ENCODE measurements at places on chromosomes 1 and 21.
A peak's percentile ranks its signal among the peaks of the same experiment; 100 is the strongest.

DNA sequence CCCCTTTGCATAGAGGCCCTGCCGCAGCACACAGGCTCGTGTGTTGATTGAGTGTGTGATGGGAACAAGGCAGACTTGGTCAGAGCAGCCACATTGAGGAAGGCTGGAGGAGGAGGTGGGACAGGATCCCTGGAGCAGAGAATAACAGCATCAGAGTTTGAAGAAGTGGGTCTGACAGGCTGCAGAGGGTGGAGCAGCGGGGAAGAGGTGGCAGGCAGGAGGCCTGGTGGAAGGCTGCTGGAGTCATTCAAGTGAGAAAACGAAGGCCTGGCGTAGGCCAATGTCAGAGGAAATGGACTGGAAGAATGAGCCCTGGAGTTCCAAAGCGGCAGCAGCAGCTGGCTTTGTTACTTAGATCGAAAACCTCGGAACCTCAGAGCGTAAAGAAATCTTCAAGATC lies 115.0 kb upstream of the GRIK3 start:
- no peak for DNase-seq

- DNase-seq = no peak
Measured at GRCh38 chr1:177209357-177209756, 38.6 kb downstream of the BRINP2 start.

GRCh38 chr1:244074559-244075171 lies 23.6 kb downstream of the ZBTB18 start:
- DNase-seq = no peak

DNA sequence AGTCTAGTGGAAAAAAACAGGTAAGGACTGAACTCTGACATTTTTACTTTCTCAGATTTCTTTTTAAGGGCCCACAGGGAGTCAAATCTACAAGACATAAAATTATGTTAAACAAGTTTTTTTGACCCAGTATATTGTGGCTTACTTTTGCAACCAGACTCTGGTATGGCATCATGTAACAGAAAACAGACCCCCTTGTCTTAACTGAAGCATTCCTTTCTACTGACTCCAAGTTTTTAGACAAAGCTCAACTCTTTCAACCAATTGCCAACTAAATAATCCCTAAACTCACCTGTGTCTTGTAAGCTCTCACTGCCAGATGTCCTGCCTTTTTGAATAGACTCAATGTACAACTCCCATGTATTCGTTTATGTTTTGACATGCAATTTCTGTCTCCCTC lies 64.3 kb downstream of the FASLG start:
- no peak for DNase-seq

- no peak for DNase-seq
Measured at GRCh38 chr1:158996998-158997397, 12.7 kb upstream of the IFI16 start.

- DNase-seq = no peak
Measured at GRCh38 chr1:214472364-214472763, 79.0 kb downstream of the PTPN14 start.

DNA sequence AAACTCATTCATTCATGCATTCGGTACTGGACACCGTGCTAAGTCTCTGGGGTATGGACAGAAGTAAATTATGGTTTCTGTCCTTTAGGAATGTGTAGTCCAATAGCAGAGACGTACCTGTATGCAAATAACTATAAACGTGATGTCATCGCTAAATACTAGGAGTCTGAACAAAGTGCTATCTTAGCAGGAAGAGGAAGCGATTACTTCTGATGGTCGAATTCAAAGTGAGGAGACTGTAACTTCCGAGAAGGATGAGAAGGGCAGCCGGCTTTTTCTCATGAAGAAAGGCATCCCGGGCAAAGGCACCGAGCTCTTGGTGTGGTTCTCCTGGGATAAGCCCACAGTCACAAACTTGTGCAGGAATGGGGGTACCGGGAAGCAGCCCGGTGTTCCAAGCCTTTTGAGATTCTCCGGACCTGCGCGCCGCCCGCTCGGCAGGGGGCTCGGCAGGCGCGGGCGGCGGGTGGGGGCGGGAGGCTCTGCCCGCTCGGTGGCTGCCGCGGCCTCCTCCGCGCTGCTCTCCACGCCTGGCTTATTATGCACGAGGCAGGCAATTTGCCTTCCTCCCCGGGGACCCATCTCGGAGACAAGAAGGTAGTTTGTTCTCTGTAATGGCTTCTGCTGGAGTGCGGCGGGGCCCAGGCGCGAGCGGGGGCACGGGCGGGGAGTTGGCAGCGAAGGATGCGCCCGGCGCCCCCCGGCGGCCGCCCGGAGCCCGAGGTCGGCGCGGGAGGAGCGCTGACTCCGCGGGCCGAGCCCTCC lies 67.5 kb upstream of the CD1D start:
- peak; percentile 86 for DNase-seq

DNA sequence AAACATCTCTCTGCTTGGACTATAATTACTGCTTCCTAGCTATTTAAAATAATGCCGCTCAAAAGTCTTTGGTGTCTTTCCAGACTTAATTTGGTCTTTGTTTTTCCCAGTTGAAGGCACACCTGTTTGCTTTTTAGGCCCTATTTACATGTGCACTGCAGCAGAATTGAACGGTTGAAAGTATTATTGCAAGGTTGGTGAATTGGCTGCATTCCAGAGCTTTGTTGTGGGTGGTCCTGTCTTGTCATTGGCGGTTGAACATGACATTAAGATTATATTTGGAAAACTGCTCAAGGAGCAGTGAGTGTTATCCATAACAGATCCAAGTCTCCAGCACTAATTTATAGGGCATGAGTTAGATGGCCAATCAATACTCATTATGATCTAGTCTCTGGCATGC lies 656.3 kb downstream of the PTPRC start:
- DNase-seq = no peak

DNA sequence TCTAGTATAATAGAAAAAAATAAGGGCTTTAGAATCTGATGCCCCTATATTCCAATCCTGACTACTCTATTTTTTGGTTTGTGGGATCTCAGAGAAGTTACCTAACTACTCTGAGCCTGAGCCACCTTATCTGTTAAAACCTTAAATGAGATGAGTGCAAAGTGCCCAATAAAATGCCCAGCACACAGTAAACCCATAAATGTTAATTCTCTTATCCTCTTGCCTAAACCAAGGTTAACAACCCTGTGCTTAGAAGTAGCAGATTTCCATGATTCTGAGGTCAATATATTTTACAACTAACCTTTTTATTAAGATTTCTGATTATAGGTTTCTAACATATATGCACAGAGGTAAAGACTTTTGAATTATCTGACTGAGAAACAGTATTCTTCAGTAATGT lies 35.8 kb downstream of the DOCK7 start:
- DNase-seq = no peak

DNA sequence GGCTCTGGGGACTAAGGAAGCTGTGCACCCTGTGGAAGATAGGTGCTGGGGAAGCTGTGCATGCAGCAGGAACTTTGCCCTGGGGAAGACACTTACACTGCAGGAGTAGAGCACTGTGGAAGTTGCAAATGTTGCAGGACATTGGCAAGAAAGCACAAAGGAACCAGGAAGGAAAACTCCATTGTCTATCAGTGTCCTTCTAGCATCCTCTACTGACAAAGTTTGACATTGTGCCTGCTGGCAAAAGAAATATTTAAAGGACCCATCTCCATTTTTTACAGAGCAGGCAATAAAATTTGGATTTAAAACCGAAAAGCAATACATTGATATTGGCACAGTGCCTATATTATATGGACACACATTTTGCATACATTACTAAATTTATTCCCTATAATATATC lies 394.1 kb downstream of the PBX1 start:
- no peak for DNase-seq

DNA sequence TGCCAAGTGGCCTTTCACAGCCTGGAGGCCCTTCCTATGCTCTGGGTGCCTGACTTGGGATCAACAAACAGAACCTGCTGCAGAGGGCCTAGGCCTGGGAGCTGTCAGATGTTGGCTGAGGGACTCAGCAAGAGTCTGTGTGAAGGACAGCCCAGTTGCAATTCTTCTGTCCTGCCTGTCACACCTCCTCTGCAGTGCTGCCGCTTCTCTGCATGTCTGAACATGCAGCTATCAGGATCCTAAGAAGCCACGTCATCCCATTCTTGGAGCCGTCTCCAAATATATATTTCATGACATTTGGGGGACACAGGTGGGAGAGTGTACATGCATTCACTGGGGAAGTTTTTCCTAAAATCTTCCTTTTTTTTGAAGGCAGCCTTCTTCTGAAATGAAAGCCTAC lies 8.6 kb downstream of the FCAMR start:
- DNase-seq = no peak

GRCh38 chr1:70438529-70438928 lies 27.5 kb downstream of the CTH start:
- DNase-seq = no peak

DNA sequence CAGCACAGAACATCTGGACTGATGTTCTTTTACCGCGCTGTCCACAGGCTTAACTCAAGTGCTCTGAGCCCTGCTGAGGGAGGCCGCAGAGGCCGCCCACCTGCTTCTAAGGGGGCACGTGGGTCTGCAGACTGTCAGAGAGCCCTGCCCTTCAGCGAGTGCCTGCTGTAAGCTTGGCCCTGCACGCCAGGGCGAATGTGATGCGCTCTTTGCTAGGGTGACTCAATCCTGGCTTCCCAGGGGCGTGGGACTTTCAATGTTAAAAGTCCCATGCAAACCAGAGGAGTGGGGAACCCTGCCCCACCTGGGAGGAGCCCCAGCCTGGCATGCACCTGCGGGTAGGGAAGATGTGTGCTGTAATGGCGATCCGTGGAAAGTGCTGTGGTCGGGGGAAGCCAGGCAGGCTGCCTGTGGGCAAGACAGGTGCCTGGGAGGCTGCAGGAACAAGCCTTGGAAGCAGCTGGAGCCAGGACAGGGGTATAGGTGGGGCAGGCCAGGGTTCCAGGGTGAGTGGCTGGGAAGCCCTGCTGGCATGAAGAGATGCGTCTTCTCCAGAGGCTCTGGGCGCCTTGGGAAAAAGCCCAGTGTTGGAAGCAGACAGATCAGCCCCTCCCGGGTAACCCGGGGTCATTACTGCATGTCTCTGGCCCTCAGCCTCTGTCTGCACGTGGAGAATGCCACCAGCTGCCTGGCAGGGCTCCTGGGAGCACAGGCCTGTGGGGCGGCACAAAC lies 594 bp upstream of the PANK4 start:
- DNase-seq = no peak

DNA sequence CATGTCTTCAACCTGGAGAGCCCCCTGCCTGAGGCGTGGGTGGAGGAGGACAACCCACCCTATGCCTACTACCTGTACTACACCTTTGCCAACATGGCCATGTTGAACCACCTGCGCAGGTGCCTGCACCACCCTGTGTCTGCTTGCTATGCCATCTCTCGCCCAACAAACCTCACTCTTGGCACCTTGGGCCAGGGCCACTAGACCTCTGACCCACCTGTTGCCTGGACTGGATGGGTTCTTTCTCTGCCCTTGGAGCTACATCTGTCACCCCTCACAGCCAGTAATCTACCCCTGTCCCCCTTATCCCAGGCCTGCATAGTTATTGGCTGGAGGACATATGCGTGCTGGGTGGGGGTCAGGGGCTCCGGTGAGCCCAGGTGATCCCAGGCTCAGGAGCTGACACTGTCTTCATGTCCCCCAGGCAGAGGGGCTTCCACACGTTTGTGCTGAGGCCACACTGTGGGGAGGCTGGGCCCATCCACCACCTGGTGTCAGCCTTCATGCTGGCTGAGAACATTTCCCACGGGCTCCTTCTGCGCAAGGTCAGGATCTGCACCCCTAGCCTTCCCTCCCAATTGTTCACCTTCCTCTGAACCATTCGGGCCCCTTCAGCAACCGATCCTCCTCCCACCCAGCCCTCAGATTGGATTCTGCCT lies 9.9 kb downstream of the AMPD2 start:
- no peak for DNase-seq

DNA sequence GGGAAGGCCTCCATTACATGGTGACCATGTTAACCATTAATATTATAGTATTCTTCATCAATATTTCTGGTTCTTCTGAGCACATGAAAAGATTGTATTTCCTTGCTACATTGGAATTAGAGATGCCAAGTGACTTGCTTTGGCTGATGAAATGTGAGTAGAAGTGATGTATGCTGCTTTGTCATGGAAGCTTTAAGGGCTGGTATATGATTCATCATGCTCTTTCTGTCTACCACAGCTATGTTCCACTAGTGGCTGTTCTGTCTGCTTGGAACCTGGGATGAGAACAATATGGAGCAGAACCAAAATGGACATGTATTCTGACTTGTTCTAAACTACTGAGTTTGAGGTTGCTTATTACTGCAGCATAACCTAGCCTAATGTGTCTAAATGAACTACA lies 163.3 kb downstream of the TM2D1 start:
- no peak for DNase-seq

DNA sequence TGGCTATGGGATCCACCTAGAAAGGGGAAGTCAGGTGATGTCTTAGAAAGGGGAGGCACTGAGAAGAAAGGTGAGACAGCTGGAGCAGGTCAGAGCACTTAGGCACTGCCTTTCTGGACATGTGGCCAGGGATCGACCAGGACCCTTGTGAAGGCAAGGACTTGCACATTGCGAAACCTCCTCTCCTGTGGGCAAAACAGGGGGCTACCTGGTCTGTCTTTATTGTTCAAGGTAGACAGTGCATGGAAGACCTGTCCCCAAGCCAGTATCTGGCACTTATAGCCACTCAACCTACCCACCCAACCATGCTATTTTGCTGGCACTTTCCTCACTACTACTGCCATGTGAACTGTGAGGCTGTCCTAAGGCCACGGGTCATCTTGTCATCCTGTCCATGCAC lies 67.2 kb downstream of the NAV1 start:
- DNase-seq = no peak

- DNase-seq = no peak
Measured at GRCh38 chr1:197798492-197798891, 23.2 kb upstream of the DENND1B start.

DNA sequence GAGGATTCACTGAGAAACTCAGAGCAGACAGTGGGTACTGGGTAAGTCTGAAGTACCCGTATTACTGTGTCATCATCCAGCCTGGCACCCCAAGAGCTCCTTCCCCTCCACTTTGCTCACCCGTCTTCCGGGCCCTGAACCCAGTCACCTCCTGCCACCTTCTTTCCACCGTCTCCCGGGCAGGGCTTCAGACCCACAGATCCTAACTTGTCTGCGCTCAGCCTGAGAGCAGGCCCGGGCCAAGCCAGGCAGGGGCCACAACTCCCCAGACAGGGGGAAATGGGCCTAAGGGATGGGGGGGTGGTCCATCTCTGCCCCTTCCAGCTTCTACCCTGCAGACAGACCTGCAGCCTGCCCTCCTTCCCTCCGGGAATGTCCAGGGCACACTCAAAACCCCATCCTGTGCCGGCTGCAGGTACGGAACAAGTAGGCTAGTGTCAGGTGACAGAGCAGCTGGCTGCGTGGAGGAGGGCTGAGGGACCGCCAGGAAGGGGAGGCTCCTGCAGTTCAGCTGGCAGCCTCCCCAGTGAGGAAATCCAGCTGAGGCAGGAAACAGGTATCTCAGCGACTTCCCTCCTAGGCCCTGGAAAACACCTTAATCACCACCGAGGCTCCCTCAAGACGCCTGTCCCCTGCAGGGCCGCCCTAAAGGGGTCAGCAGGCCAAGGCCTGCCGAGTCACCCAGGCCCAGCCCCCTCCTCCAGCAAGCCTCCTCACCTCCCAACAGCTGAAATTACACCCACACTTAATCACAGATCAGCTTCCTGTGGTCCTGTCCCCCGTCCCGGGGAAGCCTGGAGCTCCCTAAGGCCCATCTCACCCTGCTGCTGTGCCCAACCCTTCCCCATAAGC lies 3.5 kb downstream of the HSPG2 start:
- DNase-seq = no peak
